ENCODE measurements at places on chromosomes 7 and 10. TPM values are rescaled to one million over a fixed set of nuclear protein-coding genes. Genes with fewer than 3 reads are reported as not detected.

DNA sequence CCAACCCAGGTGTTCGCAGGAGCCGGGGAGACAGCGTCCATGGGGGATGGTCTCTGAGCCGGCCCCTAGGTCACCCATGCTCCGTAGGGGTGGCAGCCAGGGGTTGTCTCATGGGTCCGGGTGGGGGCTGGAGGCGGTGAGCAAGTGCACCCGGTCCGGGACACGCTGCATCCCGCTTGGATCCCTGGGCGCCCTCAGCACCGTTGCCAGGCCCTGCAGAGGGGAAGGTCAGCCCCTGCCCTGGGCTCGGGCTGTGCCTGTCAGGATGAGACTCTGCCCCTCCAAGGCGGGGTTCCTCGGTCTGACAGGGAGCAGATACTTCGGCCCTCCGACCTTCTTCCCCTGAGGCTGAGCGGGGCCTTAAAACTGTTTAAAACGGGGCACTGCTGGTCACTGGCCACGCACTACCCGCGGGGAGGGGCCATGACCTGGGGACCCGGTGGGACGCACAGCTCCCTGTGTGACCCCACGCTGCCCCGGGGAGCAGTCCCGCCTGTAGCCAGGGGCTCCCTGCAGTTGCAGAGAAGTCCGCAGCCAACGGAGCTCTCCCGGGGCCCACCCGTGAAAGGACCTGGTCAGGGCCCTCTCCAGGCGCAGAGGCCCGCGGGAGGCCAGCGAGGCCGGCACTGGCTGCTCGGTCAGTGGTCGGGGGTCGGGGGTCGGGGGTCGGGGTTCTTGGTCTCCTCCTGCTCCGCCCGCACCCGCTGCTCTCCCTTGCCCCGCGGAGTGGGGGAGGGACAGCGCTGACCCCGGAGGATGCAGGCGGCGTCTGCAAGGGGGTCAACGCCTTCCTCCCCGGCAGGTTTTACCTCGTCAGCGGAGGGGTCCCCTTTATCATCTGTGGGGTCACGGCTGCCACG is 33.4 kb upstream of the KNDC1 start:
- peaks cover 2% of the 10 kb centered on the region for H3K4me1 ChIP-seq
- H3K27me3 ChIP-seq: peaks cover 4% of the 10 kb centered on the region
- H3K36me3 ChIP-seq: no peaks in the 10 kb centered on the region
- DNase-seq: no peak
- H3K4me3 ChIP-seq: no peak overlapping the region

Gene FBXL13
- 0.34 TPM for total RNA-seq

DNA sequence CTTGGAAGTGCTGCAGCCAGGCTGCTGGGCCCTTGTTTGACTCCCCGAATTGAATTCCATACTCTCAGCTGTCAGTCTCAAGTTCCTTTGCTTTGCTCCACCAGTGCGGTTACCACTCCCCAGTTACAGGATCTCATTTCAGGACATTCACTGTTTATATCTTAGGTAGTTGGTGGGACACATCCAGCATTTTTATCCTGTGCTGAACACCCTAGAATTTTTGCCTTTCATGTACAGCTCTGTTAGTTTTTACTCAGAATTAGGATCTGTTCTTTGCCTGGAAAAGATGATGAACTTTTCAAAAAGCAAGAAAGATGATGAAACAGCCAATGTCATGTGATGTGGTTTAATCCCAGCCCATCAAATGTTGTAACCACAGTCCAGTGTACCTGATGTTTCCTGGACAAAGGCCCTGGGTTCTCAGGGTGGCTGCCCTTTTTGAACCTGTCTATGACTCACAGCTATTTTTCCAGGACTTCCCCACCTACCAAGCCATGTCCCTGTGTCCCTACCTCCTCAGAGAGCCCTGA is 149.7 kb downstream of the NOC3L start:
- no peak overlapping the region for H3K27ac ChIP-seq
- no peak overlapping the region for H3K4me3 ChIP-seq
- H3K4me1 ChIP-seq: no peaks in the 10 kb centered on the region
- DNase-seq: no peak

GRCh38 chr7:36283711-36284130 is 105.9 kb upstream of the ANLN start:
- H3K27me3 ChIP-seq: peaks cover 4% of the 10 kb centered on the region
- H3K4me1 ChIP-seq: peaks cover 60% of the 10 kb centered on the region
- DNase-seq: peak; percentile 39
- peak overlapping the region; percentile 74 for H3K27ac ChIP-seq
- peaks cover 4% of the 10 kb centered on the region for H3K36me3 ChIP-seq
- no peak overlapping the region for H3K4me3 ChIP-seq

- DNase-seq: no peak
- H3K36me3 ChIP-seq: no peaks in the 10 kb centered on the region
- no peaks in the 10 kb centered on the region for H3K4me1 ChIP-seq
- no peak overlapping the region for H3K27ac ChIP-seq
- H3K27me3 ChIP-seq: peaks cover 12% of the 10 kb centered on the region
- H3K4me3 ChIP-seq: no peak overlapping the region
Measured at GRCh38 chr10:71632200-71632820, 87.3 kb downstream of the C10orf105 start.

- peak; percentile 26 for DNase-seq
- peaks cover 10% of the 10 kb centered on the region for H3K4me1 ChIP-seq
- peaks cover 10% of the 10 kb centered on the region for H3K27me3 ChIP-seq
- H3K4me3 ChIP-seq: no peak overlapping the region
- H3K27ac ChIP-seq: no peak overlapping the region
Measured at GRCh38 chr7:45402480-45403218, 171.5 kb upstream of the ADCY1 start.

DNA sequence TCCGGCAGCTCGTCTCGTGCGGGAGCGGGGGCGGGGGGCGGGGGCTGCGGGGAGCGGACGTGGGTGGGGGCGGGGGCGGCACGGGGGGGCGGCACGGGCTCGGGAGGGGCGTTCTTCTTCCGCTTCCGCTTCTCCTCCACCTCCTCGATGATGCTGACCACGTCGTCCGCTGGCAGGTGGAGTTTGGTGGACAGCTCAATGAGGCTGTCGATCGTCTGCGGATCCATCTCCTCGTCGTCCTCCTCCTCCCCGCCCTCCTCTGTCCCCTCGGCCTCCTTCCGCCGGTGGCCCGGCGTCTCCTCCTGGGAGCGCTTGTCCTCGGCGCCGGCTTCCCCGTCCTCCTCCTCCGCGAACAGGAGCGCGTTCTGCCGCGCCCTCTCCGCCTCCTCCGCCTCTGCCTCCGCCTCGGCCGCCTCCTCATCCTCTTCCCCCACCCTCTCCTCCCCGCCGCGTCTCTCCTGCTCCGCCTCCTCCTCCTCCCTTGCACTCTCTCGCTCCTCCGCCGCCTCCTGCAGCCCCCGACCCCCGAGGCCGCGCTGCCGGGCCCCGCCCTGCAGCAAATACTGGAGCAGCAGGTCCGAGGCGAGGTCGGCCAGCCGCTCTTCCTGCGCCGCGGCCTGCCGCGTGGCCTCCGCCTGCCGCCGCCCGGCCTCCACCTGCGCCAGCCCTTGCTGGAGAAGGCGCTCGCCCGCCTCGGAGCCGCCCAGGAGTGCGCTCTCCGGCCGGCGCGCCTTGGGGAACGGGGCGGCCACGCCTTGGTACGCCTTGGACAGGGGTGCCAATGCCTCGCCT is 1.9 kb downstream of the VGF start:
- no peak overlapping the region for H3K27ac ChIP-seq
- H3K27me3 ChIP-seq: peaks cover 39% of the 10 kb centered on the region
- peaks cover 13% of the 10 kb centered on the region for H3K36me3 ChIP-seq
- H3K4me1 ChIP-seq: peaks cover 31% of the 10 kb centered on the region
- DNase-seq: peak; percentile 66

- peaks cover 4% of the 10 kb centered on the region for H3K36me3 ChIP-seq
- no peak overlapping the region for H3K4me3 ChIP-seq
- DNase-seq: no peak
- no peak overlapping the region for H3K27ac ChIP-seq
- peaks cover 8% of the 10 kb centered on the region for H3K4me1 ChIP-seq
Measured at GRCh38 chr7:132298790-132299189, 277.5 kb downstream of the PLXNA4 start.

- H3K4me1 ChIP-seq: no peaks in the 10 kb centered on the region
- H3K27ac ChIP-seq: no peak overlapping the region
- H3K27me3 ChIP-seq: peaks cover 2% of the 10 kb centered on the region
- no peak overlapping the region for H3K4me3 ChIP-seq
- no peaks in the 10 kb centered on the region for H3K36me3 ChIP-seq
Measured at GRCh38 chr7:137715533-137715932, 131.2 kb downstream of the DGKI start.

Gene ATOH7
- total RNA-seq: not detected

DNA sequence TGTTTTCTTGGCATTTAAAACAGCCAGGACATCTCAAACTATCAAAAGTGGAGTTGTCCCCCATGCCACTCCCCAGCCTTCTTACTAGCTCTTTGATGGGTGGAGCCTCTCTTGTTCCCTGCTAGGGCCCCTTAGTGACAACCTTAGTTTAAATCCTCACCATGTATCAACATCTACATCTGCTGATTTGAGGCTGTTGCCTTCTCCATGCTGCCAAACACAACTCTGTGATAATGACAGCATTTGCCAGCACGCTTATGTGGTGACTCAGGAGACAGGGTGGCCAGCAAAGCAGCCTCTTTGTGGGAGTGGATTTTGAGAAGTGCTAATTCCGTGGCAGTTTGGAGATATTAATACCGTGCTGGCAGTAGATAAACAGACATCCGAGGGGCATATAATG is 145.4 kb downstream of the LRRC4 start:
- DNase-seq: no peak
- H3K36me3 ChIP-seq: peaks cover 17% of the 10 kb centered on the region
- H3K27ac ChIP-seq: no peak overlapping the region
- no peaks in the 10 kb centered on the region for H3K27me3 ChIP-seq

Gene SH2D4B
- 0.21 TPM for total RNA-seq

Gene POLR2J2
- total RNA-seq: 20.6 TPM

DNA sequence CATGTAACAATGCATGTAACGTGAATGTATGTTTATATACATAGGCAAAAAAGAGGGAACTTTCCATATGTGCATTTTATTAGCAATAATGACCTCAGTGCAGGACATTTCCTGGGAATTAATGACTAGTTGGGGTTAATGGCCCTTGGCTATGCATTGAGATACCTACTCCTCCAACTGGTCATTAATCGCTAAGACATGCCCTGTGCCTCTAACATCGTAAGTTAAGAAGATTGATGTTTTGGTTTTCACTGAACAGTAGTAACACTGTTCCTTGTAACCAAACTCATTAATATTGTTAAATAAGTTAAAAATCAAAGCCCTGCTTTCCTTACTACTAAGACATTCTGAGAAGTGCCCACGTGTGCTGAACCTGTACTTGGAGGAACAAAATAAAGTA is 61.7 kb downstream of the SEMA3D start:
- H3K27ac ChIP-seq: no peak overlapping the region
- H3K36me3 ChIP-seq: no peaks in the 10 kb centered on the region
- H3K27me3 ChIP-seq: no peaks in the 10 kb centered on the region
- no peaks in the 10 kb centered on the region for H3K4me1 ChIP-seq
- DNase-seq: no peak

DNA sequence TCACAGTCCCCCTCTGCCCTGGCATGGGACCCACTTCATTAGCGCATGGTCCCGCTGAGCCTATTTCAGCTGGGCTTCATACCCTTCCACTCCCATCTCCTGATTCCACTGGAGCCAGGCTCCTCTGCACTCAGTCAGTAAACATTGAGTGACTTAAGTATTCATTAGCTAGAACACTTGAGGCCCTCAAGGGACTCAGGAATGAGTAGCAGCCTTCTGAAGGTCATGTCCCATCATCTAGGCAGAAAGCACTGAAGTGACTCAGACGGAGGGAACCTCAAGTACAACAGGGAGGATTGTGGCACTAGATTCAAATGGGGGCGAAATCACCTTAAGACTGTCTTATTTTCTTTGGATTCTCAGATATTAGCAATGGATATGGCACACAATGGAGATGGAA is 186.6 kb upstream of the INHBA start:
- H3K4me3 ChIP-seq: no peak overlapping the region
- DNase-seq: no peak

Measured in activated CD8-positive, alpha-beta T cell treated with anti-CD3 and anti-CD28 coated beads, Interleukin-2, amount 10 ng/mL, durations not matched to agents 7 days and 5 days (primary cell).